Activated naive CD4-positive, alpha-beta T cell treated with anti-CD3 and anti-CD28 coated beads, Interleukin-2, amount 10 ng/mL, durations not matched to agents 7 days and 5 days (primary cell): ENCODE measurements at places on chromosomes 3 and 15.
A peak's percentile ranks its signal among the peaks of the same experiment; 100 is the strongest.

- no peak for DNase-seq
Measured at GRCh38 chr3:126481808-126482502, 6.3 kb upstream of the ZXDC start.

- DNase-seq, result no peak
Measured at GRCh38 chr3:99084826-99085225, 183.3 kb upstream of the DCBLD2 start.

GRCh38 chr3:31077826-31078225 is 183.4 kb upstream of the GADL1 start:
- DNase-seq, result no peak

GRCh38 chr3:114384558-114384903 is 90.7 kb downstream of the TIGIT start:
- DNase-seq, result no peak

DNA sequence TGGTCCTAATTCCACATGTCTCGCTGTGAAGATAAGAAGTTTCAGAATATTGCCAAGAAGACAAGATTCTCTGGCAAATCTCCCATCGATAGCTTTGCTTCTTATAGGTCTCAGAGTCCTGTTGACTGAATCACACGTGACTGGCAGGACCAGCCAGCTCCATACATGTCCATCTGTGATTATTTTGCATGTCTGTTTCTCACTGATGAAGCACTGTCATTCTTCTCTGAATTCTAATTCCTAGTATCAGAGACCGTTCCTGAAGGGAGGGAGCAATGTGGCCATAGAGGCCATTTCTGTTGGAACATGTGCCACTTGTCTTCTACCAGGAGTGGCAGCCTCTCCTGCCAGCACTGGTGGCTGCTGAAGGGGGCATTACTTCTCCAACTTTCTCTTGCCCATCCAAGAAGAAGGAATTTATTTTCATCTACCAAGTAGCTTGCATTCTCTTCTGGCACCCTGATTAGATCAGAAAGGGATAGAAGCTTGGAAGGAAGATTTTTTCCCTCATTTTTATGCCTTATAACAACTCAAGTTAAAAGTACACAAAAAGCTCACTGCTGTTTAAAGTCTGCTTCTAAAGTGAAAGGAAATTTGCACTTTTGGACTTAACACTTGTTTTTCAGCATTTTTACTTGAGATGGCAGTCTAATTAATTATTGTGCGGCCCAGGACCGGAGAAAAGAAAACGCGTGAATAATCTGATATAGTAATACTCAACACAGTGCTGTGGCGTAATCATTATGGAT is 115.8 kb downstream of the IQCH start:
- no peak for DNase-seq

DNA sequence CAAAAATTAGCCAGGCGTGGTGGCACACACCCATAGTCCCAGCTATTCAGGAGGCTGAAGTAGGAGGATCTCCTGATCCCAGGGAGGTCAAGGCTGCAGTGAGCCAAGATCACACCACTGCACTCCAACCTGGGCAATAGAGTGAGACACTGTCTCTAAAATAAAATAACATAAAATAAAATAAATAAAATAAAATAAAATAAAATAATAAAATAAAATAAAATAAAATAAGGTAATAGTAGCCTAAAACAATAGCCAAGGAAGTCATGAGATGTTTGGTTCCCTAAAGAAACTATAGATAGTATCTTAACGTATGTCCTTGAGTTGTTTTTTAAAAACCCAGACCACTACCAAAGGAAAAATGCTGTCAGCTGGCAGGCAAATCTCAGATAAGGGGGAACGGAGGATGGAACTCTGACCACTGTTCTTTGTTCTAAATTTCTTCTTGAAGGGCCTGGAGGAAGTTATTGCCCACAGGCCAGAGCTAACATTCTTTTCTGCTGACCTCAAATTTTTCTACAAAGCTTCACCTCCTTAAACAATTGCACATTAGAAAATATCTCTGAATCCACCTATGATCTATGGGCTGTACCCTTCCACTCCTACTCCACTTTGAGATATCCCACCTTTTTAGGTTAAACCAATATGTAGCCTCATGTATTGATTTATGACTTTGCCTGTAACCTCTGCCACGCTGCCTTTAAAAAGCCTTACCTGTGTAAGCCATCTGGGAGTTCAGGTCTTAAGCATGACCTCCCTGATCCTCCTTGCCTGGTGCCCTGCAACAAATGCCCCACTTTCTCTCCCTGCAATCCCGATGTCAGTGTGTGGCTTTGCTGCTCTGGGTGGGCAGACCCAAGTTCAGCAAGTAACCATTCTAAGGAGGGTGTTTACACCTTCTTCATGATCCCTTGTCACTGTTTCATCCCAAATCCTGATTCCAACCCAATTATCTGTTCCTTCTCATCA is 126.2 kb upstream of the BHLHE40 start:
- no peak for DNase-seq

DNA sequence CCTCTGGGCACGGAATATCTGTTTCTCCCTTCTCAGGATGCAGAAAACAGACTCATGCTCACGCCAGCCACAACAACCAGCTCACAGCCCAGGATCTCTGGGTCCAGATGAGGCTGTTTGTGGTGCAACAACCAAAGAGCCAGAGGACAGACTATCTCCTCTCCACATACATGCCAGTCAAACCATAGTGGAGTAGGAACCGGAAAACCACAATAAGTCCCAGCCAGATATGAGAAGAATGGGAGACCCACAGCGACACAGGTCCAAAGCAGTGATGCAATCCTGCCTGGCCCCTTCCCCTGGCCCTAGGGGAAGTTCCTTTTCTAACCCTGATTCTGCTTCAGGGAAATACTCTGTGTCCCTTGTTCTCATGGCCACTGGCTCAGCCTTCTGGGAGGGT is 27.6 kb downstream of the MEX3B start:
- DNase-seq, result no peak

DNA sequence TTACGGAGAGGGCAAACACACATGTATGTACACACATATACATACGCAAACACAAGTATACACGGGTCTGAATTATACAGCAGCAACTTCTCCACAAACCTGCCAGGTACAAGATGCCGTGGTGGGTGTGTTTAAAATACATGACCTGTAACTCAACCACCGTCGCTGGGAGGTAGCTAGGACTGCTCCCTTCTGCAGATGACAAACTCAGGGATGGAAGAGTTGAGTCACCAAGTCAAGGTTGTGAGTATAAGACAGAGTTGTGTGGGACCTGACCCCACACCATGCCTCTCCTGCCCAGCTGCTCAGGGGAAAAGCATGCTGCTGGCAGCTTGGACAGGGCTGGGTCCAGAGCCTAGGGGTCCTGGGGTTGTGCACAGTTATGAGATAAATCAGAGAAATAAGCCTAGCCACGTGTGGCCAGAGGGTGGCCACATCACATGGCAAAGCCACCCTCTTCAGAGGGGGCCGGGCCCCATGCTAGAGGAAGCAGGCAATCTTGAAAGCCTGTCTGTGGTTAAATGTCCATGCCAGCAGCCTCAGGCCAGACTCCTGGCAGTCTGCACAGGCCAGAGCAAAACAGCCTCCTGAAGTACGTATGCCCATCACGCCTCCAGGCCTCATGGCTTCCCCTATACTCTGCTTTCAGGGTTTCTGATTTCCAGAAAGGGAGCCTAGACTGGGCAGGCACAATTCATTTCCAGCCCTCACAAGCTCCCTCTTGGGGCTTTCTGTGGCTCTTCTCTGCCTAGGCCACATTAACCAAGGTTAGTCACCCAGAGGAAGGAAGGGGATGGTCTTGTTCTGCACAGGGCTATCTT is 107.7 kb upstream of the RPL32 start:
- DNase-seq, result peak; percentile 35

GRCh38 chr3:32493437-32494414 is 8.9 kb downstream of the CMTM6 start:
- no peak for DNase-seq

DNA sequence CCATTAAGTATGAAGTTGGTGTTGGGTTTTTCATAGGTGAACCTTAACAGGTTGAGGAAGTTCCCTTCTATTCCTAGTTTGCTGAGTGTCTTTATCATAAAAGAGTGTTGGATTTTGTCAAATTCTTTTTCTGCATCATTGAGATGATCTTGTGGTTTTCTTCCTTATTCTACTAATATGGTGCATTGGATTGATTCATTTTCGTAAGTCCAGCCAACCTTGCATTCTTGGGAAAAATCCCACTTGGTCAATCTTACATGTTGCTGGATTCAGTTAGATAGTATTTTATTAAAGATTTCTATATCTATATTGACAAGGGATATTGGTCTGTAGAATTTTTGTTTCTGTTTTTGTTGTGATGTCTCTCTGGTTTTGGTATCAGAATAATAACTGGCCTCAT is 83.7 kb upstream of the C15orf39 start:
- no peak for DNase-seq

DNA sequence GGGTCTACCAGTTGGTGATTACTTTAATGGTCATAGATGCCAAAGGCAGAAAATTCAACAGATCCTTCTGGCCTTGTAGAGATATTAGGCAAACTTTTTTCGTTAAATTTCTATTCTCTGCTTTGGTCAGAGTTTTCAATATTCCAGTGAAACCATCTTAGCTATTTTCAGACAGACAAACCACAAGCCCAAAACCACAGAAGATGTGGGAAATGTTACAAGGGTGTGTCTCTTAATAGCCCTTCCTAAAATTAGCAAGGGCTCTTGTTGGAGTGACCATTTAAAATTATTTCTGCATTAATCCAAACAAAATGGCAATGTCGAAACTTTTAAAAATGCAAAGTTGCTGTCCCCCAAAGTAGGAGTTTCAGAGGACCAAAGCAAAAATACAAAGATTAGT is 102.8 kb downstream of the ARRDC4 start:
- no peak for DNase-seq

DNA sequence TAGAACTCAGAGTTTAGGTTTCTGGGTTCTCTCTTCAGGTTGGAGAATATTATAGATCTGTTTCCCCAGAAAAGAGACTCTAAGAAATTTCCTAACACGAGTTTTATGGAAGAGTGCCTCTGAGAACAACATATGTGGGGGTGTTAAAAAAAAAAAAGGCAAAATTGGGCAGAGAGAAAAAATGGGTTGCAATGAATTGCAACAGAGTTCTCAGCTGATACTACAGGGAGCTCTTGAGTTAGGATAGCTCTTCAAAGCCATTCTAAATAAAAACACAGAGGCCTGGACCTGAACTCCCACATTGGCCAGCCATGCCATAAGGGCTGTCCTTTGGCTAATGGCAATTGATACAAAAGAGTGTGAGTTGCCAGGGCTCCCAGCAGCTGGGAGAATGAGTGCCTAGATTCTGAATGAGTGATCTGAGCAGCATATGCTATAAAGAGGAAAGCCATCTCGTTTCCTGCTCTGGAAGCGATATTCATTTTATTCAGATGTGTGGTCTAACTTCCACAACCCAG is 20.1 kb upstream of the UBE2E2 start:
- no peak for DNase-seq

GRCh38 chr3:87478716-87479115 is 202.3 kb upstream of the POU1F1 start:
- no peak for DNase-seq

GRCh38 chr3:116669576-116669975 is 40.0 kb upstream of the TUSC7 start:
- no peak for DNase-seq

DNA sequence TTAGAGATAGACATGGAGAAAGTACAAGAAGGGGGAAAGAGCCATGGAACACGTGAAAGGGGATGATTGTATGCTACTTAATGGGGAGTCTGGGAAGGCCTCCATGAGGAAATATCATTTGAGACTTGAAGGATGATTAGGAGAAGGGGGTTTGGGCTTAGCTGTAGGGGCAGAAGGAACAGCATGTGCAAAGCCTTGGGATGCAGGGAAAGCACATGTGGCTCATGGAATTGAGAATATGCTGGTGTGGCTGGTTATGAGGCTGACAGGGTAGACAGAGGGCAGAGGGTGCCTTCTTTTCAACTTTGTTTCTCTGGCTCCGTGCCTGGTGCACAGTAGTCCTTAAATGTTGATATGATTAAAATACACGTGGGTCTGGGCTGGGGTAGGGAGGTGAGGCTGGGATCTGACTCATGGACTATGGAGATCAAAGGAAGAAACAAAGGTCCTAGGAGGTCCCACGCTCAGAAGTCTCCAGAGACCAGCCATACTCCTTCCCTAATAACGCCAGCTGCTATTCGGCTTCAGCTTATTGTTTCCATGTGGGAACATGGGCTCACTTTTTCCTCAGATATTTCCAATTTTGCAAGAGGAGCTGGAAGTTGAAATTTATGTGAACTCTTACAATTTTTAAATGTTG is 1.1 kb downstream of the GTF2E1 start:
- DNase-seq, result no peak

- no peak for DNase-seq
Measured at GRCh38 chr3:34196914-34197313, 398.5 kb downstream of the PDCD6IP start.

GRCh38 chr3:114716916-114717315 is 423.1 kb downstream of the TIGIT start:
- no peak for DNase-seq

GRCh38 chr15:48693484-48693883 is 48.0 kb upstream of the FBN1 start:
- DNase-seq, result no peak

DNA sequence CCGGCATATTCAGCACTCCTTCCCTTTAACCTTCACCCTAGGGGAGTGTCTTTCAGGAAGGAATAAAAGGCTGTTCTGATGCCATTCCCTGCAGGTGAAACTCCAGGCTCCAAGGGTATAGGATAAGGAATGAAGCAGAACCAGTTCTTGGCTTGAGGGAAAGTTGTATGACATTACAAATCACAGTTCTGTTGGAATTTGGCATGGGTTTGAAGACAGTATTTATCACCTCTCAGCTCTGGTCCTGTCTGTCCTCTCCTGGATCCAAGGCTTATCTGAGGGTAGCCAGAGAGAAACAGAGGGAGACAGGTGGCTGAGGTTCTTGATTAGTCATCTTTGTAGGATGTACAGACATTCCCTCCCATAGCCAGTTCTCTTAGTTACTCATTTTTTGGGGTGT is 37.1 kb downstream of the RAB11A start:
- no peak for DNase-seq

GRCh38 chr3:141440942-141441341 is 45.9 kb upstream of the RASA2 start:
- DNase-seq, result no peak

- DNase-seq, result no peak
Measured at GRCh38 chr3:48826451-48826850, 21.2 kb downstream of the PRKAR2A start.

DNA sequence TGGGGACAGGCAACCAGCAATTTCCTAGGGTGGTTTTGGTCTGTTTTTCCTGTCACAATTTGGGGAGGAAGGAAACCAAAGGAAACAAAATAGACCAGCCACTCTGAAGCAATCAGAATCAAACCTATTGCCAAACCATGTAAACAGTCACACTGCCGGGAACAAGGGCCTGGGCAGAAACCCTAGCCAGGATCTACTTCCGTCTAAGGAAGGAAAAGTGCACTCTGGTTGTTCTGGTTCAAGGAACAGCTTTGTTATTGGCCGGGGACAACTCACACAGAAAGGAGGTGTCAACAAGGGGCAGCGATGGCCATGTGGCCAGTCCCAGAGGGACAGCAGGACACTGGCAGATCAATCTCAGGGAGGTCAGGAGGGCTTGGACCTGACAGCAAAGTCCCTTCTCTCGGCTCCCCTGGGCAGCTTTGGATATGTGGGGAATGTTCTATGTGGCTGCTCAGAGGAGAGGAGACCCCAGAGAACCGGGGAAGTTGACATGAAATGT is 17.5 kb upstream of the RAD18 start:
- no peak for DNase-seq

- DNase-seq, result no peak
Measured at GRCh38 chr3:178476886-178477285, 59.4 kb upstream of the KCNMB2 start.

- no peak for DNase-seq
Measured at GRCh38 chr3:50133283-50133615, 21.9 kb upstream of the SEMA3F start.

- DNase-seq, result no peak
Measured at GRCh38 chr3:170738766-170739165, 131.2 kb downstream of the RPL22L1 start.

GRCh38 chr3:126284258-126284904 is 72.8 kb downstream of the KLF15 start:
- DNase-seq, result no peak
